ENCODE measurements at places on chromosomes 2 and 18.

- DNase-seq, result peak; percentile 59
Measured at GRCh38 chr2:86747711-86748639, 27.9 kb downstream of the RMND5A start.

GRCh38 chr2:30860726-30861125 is 53.5 kb upstream of the CAPN13 start:
- no peak for DNase-seq

GRCh38 chr2:69776886-69777785 is 35.2 kb downstream of the ANXA4 start:
- DNase-seq, result no peak

DNA sequence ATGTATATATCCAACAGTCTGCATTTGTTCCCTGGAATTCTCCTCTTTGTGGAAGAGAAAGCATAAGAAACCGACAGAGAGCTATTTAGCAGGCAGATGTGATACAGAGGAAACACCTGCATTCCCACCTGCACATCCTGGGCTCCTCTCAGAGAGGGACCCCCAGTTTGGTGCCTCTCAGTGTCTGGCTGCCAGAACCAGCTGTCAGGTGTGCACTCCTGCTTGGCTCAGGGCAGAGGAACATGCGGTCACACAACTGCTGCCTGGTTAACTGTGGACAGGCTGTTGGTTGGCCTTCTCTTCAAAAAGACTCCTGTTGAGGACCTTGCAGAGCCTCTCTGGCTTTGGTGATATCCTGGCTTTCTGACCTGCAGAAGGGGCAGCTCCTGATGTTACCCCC is 54.6 kb downstream of the ITGB6 start:
- DNase-seq, result no peak

DNA sequence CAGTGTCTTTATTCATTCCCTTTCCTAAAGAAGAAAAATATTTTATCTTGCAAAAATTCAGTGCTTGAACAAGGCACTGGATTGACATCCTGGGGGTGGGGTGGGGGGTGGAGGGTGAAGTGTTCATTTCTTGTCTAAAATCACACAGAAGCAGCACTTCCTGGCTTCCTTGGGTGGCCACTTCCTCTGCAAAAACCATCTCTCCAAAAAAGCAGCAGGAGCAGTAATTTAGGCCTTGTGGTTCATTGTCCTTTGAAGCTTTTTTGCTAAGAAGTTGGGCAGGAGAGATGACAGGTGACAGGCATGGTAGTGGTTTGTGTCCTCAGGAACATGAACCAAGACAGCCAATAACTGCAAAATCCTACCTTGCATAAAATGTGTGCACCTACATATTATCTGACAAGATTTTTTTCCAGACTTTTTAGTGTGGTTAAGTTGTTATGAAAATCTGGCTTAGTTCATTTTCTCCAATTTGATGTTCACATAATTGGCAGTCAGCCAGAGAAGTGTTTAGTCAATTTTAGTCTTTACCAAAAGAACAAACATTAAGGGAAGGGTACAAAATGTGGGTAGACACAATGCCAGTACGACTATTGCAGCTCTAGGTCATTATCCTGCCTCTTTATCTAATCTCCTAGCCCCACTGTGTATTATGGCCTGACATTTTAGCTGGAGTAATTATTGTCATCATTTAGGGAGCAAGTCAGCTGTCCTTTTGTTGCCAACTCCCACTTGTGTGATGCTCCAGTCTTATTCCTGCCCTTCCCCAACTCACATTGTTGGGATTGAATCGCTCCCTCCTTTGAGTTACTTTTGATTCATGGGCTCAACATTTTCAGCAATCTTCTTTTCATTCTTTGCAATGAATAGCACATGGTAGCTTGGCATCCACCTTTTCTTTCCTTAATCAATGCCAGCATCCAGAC is 177.2 kb downstream of the MYO3B start:
- DNase-seq, result no peak

DNA sequence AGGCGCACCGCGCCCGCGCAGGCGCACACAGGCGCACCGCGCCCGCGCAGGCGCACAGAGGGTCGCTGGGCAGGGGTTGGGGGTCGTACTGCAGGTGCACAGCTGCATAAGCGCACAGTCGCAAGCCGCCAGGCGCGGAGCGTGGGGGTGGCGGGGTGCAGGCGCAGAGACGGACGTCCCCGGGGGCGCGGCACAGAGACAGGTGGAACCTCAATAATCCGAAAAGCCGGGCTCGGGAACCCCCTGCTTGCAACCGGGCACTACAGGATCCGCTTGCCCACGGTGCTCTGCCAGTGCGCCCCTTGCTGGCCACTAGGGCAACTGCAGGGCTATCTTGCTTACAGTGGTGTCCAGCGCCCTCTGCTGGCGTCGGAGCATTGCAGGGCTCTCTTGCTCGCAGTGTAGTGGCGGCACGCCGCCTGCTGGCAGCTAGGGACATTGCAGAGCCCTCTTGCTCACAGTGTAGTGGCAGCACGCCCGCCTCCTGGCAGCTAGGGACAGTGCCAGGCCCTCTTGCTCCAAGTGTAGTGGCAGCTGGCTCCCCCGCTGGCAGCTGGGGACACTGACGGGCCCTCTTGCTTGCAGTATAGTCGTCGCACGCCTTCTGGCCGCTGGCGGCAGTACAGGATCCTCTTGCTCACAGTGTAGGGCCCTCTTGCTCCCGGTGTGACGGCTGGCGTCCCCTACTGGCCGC is 34.9 kb downstream of the FAM110C start:
- DNase-seq, result no peak

GRCh38 chr18:41034413-41034812 is 920.6 kb upstream of the PIK3C3 start:
- DNase-seq, result no peak

- no peak for DNase-seq
Measured at GRCh38 chr2:157946919-157947557, 70.9 kb upstream of the ACVR1 start.

DNA sequence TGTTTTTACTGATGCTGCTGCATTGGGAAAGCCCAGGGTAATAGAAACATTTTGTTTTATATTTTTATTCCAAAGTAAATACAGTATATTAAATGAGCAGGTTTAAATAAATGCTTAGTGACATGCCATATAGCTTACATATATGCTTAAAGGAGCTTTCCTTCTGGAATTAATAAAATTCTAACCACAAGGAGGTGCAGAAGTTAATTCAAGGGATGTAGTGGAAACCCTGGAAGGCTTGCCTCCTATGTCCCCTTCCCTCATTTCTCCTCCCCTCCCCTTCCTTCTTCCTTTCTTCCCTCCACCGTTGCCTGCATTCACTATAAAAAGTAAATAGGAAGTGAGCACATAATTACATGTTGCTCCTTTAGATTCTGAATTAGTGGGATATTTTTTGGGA is 96.3 kb downstream of the UBE2E3 start:
- no peak for DNase-seq

DNA sequence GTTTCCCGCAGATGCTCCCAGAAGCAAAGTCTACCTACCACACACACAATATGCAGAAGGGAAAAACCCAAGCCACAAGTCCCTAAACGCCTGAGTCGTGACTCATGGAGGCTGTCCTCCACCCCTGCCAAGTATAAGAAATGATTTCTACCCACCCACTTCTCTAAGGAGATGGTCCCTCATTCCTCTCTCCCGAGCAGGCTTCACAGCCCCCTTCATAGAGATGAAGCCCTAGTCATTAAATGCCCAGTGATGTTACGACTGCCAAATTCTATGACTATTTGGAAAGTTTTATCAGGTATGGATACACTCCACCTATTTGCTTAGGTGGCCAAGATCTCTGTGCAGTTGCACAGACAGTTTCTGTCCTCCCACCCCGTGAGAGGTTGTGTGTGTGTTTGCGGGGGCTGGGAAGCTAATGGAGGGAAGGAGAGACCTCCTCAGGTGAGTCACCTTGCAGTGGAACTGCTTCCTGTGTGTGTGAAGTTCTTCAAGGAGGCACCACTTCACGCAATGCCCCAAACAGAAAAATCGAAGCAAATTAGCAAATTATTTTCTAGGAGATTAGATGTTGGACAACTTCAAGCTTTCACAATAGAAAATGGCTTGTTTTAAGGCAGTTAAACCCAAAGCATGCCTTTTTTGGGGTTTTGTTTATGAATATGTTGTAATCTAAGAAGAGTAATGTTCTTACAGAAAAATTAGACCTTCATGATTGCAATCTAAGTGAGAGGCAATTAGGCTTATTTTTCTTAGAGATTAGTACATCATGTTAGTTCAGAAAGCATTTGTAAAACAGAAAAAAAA is 175.2 kb downstream of the TGIF1 start:
- peak; percentile 94 for DNase-seq

- no peak for DNase-seq
Measured at GRCh38 chr2:194705398-194705797, 951.6 kb upstream of the SLC39A10 start.

- DNase-seq, result peak; percentile 74
Measured at GRCh38 chr2:201654616-201655384, 11.5 kb upstream of the TMEM237 start.

Measured in AG04449 (cell line).